SK-MEL-5 (cell line): ENCODE measurements at places on chromosomes 7 and 10. TPM values are rescaled to one million over a fixed set of nuclear protein-coding genes. Genes with fewer than 3 reads are reported as not detected.

PIK3CG gene
- 0.03 and 0.05 TPM in 2 replicates for total RNA-seq

DNA sequence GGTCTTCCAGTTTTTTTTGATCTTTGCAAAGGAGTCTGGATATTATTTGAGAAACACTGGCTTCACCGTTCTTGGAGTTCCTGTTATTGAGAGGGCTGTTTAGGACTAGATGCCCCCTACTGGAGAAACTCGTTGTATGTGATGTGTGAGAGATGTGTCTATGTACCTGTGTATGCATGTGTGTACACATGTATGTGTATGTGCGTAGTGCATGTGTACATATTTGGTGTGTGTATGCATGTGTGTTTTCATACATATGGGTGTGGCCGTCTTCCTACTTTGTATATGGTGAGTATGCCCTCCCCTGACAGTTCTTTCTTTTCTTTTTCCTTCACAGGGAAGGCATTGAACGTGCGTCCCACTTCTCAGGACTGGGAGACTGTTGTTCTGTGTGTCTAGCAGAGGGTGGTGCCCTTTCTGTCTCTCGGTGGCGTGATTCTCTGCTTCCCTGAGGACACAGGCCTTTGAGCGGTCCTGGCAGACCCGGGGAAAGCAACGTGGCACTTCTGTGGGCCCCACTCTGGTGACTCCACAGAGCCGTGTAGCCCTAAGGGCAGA is 3.0 kb upstream of the CALHM3 start:
- DNase-seq: peak; percentile 79

DNA sequence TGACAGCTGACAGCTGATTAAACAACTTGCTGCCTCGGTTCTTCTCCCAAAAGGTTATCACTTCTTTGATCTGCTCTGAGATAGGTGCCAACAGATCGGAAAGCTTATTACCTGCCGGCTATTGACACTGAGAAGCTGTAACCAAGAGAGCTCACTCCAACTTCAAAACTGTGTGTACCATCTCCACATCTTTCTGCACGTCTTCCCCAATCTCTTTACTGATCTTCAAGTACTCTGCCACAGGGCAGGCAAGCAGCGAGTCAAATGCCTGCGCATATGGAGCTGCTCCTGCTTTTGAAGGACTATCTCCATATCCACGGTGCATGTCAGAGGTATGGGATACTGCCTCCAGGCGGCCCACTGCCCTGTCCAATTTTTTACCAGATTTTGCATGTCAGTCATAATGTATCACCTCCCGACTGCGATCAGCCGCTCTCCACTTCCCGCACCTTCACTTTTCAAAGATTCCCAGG is 352 bp upstream of the ZNF485 start:
- no peak for DNase-seq

DNA sequence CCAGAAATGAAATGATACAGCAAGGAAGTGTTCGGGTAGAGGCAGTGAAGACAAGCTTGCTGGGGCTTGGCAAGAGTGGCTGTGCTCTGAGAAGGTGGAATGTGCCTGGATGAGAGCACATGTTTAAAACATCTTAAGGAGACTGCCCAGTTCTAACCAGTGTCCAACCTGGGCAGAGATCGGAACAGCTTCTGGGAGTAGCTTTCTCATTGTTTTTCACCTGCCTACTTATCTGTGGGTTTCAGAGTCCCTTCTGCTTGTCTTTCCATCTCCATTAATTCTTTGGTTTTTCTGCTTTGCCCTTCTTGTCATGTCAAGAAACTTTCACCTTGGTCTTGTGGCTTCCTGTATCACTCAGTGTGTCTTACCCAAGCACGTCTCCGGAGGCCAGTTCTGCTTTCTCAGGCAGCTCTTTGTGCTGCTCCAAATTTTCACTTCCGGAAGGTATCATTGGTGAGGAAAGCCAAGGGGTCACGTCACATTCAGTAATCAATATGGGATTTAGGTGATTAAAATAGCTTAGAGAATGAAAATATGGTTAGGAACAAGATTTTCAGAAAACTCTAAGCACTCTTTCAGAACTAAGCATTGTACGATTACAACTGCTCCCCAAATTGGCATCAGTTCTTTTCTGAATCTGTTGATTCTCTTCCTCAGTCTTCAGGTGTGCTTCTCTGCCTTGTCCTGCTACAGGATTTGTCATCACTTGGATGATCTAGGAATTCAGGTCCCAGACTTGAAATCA is 5.5 kb upstream of the LAMB4 start:
- no peak for DNase-seq

- no peak for DNase-seq
Measured at GRCh38 chr10:44317856-44318255, 67.0 kb downstream of the CXCL12 start.

DNA sequence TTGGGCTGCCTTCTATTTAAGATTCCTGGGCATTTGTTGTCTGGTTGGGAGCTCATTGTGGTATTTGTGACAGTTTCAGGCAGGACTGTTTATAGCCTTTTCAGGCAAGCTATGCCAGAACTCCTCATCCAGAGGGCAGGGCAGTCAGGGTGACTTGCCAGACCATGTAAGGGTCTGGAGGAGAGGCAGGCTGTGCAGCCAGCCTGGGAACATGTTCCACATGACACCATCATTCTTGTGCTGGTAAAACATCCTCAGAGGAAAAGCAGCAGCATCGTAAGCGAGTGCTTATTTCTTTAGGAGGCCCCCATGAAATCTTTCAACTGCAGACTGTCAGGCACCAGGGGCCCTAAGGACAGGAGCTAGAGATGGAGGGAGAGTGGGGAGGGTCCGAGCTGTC is 44.0 kb upstream of the SORBS1 start:
- DNase-seq: no peak

GRCh38 chr10:34661580-34661979 is 153.5 kb downstream of the PARD3 start:
- no peak for DNase-seq
